ENCODE measurements at places on chromosomes 1 and 21.
A peak's percentile ranks its signal among the peaks of the same experiment; 100 is the strongest.

DNA sequence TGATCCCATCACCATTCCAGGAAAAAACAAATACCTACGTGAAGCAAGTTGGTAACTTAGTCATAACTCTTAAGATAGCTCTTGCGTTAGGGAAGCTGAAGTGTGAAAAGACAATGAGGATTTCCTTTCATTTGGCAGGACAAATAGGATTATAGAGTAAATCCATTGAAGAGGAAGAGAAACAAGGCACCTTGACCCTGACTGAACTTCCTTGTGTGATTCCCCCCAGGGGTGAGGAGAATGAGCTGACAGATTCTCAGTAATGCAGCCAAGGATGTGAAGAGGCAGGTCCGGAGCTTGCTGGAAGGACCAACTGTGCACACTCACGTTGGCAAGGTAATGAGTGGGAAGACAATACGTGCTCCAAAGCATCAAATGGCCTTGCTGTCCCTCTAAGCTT lies 55.0 kb upstream of the HMCN1 start:
- DNase-seq = peak; percentile 48

DNA sequence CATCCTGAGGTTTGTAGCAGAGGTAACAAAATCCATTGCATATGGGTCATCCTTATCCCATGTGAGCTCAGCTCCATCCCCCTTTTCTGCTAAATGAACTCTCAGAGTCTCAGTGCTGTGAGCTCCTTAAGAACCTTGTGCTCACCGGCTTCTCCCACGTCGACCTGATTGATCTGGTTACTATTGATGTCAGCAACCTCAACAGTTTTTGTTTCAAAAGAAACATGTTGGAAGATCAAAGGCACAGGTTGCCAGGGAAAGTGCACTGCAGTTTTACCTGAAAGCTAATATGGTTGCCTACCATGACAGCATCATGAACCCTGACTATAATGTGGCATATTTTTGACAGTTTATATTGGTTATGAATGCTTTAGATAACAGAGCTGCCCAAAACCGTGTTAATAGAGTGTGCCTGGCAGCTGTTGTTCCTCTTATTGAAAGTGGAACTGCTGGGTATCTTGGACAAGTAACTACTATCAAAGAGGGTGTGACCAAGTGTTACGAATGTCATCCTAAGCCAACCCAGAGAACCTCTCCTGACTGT lies 131.4 kb downstream of the HS2ST1 start:
- DNase-seq = no peak

GRCh38 chr1:37726751-37727585 lies 34.7 kb downstream of the CDCA8 start:
- DNase-seq = no peak

DNA sequence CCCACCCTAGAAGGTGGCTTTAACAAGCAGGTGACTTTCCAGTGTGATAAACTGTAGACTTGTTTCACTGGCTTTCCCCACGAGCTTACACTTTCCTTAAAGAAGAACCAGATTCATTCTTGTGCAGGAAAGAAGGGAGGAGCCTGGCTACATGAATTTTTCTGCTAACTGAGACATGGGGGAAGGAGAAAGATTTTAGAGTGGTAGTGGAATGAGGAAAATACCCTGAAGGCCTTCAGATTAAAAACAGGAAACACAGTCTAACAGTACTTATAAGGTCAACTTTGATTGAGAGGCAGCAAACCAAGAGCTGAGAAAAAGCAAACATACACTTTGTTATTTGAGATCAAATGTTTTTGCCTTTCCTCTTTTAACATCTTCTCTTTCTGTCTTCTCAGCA lies 640.9 kb upstream of the PLXNA2 start:
- DNase-seq = peak; percentile 10

DNA sequence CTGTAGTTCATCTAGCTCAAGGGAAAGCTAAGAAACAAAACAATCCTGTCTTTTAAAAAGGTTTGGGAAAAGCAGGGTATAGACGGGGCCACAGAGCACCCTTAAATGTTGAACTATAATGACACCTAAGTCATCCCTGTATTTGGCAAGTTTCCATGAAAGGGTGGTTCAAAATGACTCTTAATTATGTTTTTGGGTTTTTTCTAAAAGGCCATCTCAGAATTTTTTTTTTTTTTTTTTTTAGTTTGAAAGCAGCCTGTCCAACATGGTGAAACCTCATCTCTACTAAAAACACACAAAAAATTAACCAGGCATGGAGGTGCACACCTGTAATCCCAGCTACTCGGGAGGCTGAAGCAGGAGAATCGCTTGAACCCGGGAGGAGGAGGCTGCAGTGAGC lies 22.2 kb downstream of the TOMM20 start:
- DNase-seq = no peak

Measured in glomerular endothelial cell (primary cell).